ENCODE measurements at places on chromosomes 3 and 15. TPM values are rescaled to one million over a fixed set of nuclear protein-coding genes. Genes with fewer than 3 reads are reported as not detected.

- H3K27ac ChIP-seq, result no peak overlapping the region
- no peak overlapping the region for H3K4me3 ChIP-seq
- H3K27me3 ChIP-seq, result no peaks in the 10 kb centered on the region
Measured at GRCh38 chr3:186414735-186415419, 52.8 kb upstream of the DGKG start.

DNA sequence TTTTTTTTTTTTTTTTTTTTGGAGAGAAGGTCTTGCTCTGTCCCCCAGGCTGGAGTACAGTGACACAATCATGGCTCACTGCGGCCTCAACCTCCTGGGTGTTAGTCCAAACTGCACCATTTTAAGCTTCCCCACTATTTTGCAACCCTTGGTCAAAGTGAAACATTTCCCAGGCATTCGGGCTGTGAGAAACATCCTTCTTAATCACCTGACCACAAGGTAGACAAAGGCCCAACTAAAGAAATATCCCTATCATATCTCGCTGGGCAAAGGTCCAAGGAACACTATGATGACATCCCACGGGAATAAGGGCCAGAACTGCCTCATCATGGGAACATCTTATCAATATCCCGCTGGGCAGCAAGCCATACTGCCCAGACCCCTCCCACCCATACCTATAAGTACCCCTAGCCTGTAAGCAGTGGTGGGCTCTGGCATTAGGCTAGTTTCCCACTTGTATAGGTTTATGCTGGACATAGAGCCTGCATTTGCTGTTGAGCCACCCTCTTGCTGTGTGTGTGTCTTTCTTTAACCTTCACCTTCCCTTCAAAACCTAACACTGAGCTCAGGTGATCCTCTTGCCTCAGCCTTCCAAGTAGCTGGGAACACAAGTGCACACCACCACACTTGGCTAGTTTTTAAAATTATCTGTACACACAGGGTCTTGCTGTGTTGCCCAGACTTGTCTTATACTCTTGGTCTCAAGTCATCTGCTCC, 95.2 kb downstream of the SEMA5B start:
- no peak overlapping the region for H3K4me3 ChIP-seq
- H3K4me1 ChIP-seq, result no peaks in the 10 kb centered on the region
- DNase-seq, result no peak
- H3K27me3 ChIP-seq, result no peaks in the 10 kb centered on the region
- H3K27ac ChIP-seq, result no peak overlapping the region
- H3K36me3 ChIP-seq, result no peaks in the 10 kb centered on the region

MAGEF1 gene
- total RNA-seq, result 56.7 TPM

DNA sequence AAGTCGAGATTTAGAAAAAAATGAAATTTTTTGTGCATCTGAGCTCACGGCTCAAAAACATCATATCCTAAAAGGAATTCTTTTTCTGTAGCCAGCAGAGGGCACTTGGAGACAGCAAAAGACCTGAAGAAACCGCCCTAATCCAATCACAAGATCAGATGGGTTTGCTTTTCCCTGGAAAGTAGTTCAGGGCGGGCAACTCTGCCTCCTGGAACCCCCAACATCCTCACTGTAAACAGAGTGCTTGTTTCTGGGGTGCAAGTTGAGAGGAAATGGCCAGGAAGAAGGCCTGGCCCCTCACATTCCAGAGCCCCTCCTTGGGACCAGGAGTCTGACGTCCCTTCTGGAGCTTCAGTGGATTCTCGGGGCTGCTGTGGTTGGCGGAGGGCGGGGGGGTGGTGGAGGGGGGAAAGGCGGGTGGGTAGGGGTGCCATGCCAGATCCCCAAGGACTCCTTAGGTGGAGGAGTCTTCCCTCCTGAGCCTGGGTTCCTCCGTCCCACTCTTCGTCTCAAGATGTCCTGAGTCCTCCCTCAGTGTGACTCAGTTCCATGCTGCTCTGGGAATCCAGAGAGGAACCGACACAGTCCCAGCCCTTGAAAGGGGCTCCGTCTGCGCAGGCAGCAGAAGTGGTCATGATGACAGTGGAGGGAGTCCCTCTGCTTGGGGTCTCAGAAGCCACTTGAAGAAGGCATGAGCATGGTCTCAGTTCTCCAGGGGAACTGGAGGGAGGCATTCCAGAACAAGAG, 35.9 kb downstream of the CCK start:
- H3K27me3 ChIP-seq, result no peaks in the 10 kb centered on the region
- 0 out of 2 replicates have a peak, but pooled peaks cover 4% of the 10 kb centered on the region for H3K4me1 ChIP-seq
- H3K36me3 ChIP-seq, result no peaks in the 10 kb centered on the region
- H3K4me3 ChIP-seq, result no peak overlapping the region
- DNase-seq, result no peak

DNA sequence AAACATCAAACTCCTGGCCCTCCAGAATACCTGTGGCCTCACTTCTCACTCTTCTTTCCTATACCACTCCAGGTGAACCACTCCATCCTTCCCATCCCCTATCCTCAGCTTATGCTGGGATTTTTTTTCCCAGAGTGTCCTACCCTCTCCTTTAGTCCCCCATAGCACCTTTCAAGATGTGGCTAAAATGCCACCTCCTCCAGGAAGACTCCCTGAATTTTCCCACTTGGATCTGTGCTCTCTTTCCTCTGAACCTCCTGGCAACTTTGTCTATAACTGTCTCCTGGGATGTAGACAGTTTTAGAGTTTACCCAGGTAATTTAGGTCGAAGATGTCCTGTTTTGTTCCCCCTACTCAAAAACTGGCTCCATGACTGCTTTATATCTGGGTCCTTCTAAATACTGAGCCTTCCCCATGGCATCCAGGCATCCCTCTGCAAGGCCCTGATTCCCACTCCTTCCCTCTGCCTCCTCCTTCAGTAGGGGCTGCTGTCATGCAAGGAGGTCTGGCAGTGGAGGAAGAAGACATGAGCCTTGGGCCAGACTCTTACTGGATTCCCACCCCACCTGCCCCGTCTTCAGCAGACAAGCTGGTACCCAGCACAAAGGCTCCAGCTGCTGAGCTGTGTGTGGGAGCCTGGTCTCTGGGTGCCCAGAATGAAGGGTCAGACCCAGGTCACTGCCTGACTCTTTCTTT, 161.5 kb downstream of the SMAD6 start:
- H3K4me1 ChIP-seq, result no peaks in the 10 kb centered on the region
- no peak overlapping the region for H3K4me3 ChIP-seq
- no peaks in the 10 kb centered on the region for H3K27me3 ChIP-seq
- no peaks in the 10 kb centered on the region for H3K36me3 ChIP-seq
- no peak overlapping the region for H3K27ac ChIP-seq

SIDT1 gene
- not detected for total RNA-seq

DNA sequence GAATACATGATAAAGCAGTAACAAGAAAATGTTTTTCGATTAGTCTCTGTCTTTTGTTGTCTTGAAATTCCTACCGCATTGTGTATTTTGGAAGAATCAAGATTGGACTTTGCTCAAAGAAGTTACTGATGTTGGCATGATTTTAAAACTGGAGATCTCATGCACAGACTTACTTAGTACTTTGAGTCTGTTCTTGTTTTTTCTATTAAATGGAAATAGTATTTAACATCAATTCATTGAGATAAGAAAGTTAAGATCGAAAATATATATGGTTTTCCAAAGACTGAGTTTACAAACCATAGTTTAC, 2.6 kb downstream of the ABHD10 start:
- H3K27ac ChIP-seq, result no peak overlapping the region
- no peak overlapping the region for H3K4me3 ChIP-seq
- H3K36me3 ChIP-seq, result no peaks in the 10 kb centered on the region
- H3K4me1 ChIP-seq, result no peaks in the 10 kb centered on the region

DNA sequence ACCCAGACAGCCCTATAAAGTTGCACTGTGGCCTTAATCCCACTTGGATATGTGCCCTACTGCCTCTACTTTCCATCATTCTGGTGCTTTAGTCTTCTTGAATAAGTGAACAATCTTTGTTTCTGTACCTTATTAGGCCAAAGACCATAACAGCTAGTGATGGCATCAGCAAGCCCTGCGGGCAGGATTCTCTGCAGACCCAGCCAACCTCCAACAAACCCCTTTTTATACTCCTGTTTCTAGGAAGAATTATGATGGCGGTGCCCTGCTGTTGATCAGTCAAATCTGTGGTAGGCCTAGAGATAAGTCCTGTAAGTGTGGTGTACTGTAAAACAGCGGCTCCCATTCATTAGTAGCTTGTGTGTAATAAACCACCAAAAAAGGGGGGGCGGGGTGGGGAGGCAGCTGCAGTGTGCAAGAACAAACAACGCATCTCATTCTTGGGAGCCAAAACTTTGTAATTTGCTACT, 40.5 kb downstream of the SOX2 start:
- peaks cover 17% of the 10 kb centered on the region for H3K4me1 ChIP-seq
- H3K27me3 ChIP-seq, result no peaks in the 10 kb centered on the region

DNA sequence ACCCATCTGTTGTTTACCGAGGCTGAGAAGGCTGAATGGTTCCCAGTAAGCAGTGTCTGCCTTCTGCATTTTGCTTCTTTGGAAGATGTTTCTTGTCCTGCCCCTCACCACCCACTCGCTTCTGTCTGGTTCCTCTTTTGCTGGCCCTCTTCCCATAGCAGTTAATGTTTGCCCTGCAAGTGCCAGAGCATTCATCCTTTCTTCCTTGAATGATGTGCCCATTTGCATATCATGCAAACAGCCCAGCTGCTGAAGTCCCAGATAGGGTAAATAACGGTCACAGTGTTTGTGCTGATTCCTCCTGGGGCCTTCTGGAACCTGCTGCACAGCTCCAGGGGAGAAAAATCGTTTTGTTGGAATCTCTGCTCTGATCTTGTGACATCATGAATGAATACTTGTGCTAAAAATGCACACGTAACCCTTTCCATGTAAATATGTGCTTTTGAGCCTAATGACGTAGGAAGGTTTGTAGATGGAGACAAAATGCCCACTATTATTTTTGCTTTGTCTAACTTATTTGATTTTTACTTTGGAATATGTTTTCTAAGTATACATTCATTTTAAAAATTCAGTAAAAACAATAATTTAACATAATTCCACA, 381.0 kb downstream of the SOX2 start:
- no peak for DNase-seq
- no peaks in the 10 kb centered on the region for H3K36me3 ChIP-seq
- H3K4me1 ChIP-seq, result peaks cover 4% of the 10 kb centered on the region

DNA sequence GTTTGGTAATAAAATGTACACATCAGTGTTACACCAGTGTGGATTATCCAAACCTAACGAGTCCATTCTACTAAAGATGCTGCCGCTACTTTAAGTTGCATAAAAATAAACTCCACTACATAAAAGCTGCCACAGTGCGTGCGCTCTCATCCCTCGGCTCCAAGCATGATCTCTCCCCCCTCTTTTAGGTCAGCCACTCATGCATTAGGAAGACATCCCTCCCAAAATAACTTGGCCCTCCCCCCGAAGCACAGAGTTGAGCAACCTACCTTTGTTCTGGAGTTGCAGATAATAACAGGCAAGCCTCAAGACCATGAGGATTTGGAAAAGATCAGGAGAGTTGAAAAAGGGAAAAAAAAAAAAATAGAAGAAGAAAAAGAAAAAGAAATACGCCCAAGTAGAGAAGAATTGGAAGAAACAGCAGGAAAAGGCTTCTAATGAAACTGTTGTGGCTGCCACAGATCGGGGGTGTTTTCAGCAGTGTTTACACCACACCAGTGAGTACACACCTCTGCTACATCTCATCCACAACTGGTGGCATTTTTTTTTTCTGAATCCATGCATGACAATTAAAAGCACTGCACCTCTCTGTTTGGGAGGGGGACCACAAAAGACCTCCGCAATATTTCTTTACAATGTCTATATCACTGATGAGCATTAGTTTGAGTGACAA, 339.2 kb downstream of the FOXP1 start:
- peaks cover 2% of the 10 kb centered on the region for H3K4me1 ChIP-seq
- no peaks in the 10 kb centered on the region for H3K36me3 ChIP-seq
- DNase-seq, result no peak
- H3K27me3 ChIP-seq, result no peaks in the 10 kb centered on the region
- H3K4me3 ChIP-seq, result no peak overlapping the region
- no peak overlapping the region for H3K27ac ChIP-seq

HSPBAP1 gene
- total RNA-seq, result 8.3 TPM

All from H1 (cell line).